ENCODE measurements at places on chromosomes 3 and 15.
A peak's percentile ranks its signal among the peaks of the same experiment; 100 is the strongest.

DNA sequence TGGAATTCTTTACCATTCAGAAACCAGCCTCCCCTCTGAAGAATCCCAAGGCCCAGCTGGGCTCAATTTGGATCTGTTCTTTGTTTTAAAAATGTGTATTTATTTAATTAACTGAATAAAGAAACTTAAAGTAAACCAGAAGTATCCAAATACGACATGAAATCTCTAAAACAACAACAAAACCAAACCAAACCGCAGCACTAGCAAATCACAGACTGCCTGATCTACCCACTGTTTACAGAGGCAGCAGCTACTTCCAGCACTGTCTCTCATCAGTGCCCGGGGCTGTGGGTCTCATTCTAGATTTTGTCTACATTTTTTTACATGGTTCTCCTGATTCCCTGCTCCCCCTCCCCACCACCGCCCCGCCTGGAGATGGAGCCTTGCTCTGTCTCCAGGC, 2.3 kb downstream of the FLNB start:
- no peak for DNase-seq

GRCh38 chr3:160016972-160017371, 28.3 kb downstream of the IL12A start:
- no peak for DNase-seq

DNA sequence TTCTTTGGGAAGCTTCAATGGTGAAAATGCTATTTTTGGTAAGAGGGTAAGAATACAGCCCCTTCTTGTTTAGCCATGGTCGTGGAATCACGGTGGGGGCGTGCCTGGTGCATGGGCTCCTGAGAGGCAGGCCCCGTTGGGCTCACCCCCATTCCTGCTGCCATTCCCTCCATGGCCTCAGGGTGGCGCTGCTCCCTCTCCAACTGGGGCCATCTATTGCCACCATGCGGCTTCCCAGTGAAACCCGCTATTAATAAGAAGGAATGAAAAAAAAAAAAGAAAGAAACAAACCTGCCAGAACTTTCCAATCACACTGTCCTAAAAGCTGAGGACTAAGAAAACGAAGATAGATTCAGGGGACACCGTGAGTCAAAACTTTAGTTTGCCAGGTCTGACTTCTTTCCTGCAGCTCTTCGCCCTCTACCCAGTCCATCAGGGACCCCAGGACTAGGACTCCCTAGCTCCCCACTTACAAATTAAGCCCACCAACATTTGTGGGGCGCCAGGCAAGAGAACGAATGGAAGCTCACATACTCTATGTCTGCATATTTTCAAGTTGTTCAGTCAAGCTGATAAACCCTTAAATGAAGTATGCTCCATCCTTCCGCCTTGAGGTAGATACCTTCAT, 30.6 kb upstream of the ABHD2 start:
- DNase-seq: peak; percentile 77

DNA sequence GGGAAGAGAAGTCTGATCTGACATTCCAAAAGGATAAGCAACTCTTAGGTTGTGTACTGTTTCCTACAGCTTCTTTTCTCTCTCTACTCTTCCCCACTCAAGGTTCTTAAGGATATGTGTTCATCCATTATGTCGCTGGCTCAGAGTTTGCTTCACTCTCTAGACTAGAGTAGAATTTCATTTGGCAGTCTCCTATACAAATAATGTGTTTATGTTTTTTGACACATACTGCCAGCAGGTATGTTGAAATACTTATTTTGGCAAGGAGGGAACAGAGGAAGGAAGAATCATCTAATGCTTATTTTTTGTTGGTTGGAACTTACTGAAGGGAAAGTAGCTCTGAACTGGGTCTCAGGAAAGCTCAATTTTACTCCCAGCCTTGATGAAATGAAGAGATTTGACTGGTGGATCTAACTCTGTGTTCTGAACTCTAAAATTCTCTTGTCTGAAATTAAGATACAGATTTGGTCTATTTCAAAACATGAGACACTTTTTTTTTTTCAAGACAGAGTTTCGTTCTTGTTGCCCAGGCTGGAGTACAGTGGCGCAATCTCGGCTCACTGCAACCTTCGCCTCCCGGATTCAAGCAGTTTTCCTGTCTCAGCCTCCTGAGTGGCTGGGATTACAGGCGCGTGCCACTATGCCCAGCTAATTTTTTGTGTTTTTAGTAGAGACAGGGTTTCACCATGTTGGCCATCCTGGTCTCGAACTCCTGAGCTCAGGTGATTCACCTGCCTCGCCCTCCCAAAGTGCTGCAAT, 7.6 kb upstream of the EMC3 start:
- DNase-seq: no peak

DNA sequence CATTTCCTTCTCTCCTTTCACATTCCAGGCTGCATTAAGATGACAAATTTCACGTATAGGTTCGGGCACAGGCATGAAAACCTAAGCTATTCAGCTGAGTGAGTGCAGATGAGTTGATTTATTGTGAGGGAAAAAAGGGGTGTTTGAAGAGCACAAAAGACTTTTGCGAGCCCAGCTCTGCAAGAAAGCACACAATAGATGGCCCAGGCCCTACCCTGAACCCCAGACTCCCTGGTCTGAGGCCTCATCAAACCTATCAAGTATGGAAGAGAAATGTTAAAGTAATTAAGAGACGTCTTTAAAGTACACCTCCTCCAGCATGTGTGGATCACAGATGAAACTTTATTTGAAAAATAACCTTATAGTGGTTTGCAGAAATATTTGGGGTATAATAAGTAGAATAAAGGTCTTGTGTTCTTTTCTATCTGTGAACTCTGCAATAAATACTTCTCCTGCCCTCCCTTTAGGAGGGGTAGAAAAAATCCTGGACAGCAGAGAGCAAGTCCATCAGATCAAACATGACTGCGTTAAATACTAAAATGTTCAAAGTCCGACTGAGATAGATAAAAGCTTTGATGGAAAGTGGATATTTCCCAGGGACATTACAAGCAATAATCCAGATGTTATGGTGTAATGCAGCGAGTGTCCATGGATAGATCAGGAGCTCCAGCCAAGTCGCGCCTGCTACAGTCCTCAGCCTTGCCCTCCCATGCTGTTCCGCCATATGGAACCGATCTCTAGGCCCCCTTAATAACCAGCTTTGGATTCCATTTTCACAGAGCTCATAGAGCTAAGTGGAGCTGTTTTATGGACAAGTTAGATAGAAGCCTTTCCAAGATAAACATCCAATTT, 121.5 kb downstream of the MCTP2 start:
- DNase-seq: no peak

DNA sequence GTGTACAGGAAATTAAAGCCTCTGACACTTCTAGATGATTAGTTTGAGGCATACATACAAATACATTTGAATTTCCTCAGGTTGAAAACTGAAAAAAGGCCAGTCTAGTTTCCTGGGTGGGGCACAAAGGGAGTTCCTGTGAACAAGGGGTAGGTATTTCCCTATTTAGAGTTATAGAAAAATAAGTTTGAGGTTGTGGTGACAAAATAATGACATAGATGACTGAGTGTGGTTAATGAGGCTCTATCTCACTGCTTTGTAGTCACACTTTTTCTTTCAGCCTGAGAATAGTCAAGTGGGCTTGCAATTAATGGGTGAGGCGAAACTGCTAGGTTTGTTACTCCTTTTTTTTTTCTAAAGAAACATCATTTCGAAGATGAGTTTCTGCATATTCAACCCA, 4.3 kb downstream of the SLCO3A1 start:
- DNase-seq: no peak

GRCh38 chr15:75823860-75824613, 19.2 kb upstream of the UBE2Q2 start:
- no peak for DNase-seq
